Psoas muscle (tissue), 8 donors: ENCODE measurements at places on chromosomes 7 and 10. TPM values are rescaled to one million over a fixed set of nuclear protein-coding genes. Genes with fewer than 3 reads are reported as not detected.

TUBAL3 gene
- total RNA-seq = 0.15 TPM

GPR37 gene
- total RNA-seq = 0.47 TPM

CALY gene
- total RNA-seq = not detected

GALNT11 gene
- total RNA-seq = 15.8 TPM

DNA sequence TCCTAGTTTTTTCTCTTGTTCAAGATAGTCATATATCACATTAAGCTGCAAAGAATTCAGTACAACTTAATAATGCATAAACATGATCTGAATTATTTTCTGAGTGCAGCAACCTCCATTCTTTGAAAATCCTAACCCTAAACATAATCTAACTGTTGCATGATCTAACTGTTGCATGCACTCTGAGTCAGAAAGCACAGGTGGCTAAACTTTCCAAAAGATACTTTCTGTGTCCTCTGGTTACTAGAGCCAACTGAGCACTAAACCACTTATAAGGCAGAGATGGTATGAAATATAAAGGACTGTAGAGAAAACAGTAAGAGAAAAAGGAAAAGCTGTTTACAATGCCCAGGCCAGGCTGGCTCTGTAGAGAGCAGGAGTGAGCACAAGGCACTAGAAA lies 23.0 kb upstream of the FAM133B start:
- no peak for DNase-seq

- no peak for DNase-seq
Observed at GRCh38 chr10:36759141-36759805, 366.1 kb upstream of the ANKRD30A start.

DNA sequence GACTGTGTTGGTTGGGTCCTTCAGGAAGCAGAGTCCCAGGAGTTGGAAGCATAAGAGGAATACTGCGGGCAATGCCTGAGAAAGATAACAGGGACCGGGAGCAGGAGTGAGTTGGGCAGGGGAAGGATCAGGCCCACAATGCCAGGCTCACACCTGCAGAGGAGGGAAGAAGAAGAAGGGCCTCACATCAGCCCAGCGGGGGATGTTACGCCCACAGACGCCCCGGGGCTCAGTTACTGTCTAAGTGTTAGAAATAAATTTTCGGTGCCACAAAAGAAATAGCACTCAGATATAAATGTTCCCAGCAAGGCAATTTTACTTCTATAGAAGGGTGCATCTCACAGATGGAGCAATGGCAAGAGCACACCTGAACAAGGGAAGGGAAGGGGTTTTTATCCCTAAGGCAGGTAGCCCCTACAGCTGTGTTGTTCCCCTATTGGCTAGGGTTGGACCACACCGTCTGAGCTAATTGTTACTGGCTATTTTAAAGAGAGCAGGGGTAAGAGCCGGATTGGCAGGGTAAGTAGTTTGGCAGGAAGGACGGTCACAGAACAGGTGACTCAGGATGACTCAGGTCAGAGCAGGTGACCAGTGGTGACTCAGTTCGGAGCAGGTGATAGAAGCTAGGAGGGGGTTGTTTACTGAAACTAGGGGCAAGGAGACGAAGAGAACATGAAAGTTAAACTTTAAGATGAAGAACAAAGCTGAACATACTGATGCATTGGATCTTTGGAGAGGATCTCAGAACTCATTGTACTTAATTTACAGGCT lies at the start of gene NOS3:
TSS of gene NOS3 (plus strand) at position 602 of the 771 bp plus-strand sequence. CDS start 2,787 bp downstream, outside the sequence.
- no peak for DNase-seq

- DNase-seq = no peak
Observed at GRCh38 chr7:70855373-70855772, 276.6 kb upstream of the GALNT17 start.

- DNase-seq = no peak
Observed at GRCh38 chr10:59900048-59900727, 6.2 kb downstream of the CCDC6 start.

- no peak for DNase-seq
Observed at GRCh38 chr7:50718876-50719275, 63.8 kb downstream of the GRB10 start.

GRCh38 chr7:135160858-135161653 lies 9.5 kb downstream of the CYREN start:
- no peak for DNase-seq

- peak; percentile 81 for DNase-seq
Observed at GRCh38 chr7:99392659-99393354, 15.6 kb downstream of the PDAP1 start.

- no peak for DNase-seq
Observed at GRCh38 chr10:52659085-52659484, 113.5 kb downstream of the MBL2 start.

GRCh38 chr10:103695584-103696005 lies 159.8 kb downstream of the SH3PXD2A start:
- DNase-seq = peak; percentile 58

- DNase-seq = no peak
Observed at GRCh38 chr10:100829097-100829870, 83.5 kb upstream of the SLF2 start.

- no peak for DNase-seq
Observed at GRCh38 chr10:5095687-5096086, 1.5 kb downstream of the AKR1C3 start.

- DNase-seq = no peak
Observed at GRCh38 chr7:3747467-3747866, 446.4 kb downstream of the SDK1 start.

DNA sequence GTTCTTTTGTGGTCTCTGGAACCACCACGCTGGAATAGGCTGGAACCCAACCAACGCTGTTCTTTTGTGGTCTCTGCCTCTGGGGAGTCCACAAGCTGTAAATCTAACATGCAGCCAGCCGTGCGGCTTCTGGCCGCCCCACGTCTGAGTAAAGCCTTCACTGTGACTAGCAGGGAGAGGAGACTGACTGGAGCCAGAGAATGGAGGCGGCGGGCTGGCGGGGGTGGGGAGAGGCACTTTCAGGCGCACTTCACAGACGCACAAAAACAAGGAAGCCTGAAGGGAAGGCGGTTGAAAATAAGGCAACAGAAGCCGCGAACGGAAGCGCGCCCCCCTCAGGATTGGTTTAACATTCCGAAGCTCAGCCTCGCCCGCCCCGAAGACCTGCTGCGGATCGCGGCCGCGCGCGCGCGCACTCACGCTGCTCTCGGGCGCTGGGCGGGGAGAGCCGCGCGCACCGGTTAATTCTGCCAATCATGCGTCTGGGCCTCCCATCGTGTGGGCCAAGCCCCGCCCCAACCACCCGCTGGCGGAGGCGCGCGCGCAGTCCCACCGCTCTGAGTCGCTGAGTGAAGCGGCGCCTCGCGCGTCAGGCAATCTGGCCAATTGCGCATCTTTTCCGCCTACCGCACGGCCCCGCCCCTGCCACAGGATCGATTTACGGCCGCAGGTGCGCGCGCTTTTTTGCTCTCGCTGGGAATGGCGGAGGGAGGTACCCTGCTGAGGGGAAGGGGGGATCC lies at the start of gene SFR1:
TSS of gene SFR1 (plus strand) at position 687 of the 740 bp plus-strand sequence. CDS start at position 700, 13 bp downstream.
- peak; percentile 99 for DNase-seq

GRCh38 chr10:84534168-84534567 lies 205.8 kb downstream of the CCSER2 start:
- DNase-seq = no peak

DNA sequence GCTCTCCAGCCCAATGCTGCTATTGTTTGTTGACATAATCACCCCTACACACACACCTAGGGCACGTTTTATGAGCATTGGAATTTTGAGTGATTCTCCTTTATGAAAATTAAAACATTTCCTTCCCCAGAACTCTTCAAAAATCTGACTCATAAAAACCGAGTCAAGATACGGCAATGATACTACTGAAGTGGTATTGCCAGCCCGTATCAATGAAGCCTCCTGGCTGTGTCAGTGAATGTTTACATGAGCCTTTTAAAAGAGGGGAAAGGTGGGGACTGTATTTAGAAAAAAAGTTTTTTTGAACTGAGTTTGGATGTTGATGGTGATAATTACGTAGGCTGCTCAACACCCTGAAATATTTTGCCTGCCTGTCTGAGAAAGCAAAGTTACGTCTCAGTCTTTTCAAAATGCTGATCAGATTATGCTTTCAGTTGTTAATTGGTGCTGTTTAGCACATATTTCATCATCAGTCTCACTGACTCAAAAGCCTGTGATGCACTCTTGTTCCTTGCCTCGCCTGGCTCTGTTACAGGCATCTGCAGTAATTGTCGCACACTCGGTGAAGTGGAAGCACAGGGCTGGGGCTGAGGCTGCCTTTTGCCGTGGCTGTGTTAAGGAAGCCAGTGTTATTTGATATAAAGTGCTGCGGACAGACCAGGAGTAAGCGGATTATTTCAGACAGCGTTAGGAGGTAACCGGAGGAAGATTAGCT lies 157.4 kb upstream of the TCF7L2 start:
- DNase-seq = peak; percentile 70

- peak; percentile 55 for DNase-seq
Observed at GRCh38 chr7:35753761-35754603, 46.9 kb upstream of the SEPTIN7 start.

DNA sequence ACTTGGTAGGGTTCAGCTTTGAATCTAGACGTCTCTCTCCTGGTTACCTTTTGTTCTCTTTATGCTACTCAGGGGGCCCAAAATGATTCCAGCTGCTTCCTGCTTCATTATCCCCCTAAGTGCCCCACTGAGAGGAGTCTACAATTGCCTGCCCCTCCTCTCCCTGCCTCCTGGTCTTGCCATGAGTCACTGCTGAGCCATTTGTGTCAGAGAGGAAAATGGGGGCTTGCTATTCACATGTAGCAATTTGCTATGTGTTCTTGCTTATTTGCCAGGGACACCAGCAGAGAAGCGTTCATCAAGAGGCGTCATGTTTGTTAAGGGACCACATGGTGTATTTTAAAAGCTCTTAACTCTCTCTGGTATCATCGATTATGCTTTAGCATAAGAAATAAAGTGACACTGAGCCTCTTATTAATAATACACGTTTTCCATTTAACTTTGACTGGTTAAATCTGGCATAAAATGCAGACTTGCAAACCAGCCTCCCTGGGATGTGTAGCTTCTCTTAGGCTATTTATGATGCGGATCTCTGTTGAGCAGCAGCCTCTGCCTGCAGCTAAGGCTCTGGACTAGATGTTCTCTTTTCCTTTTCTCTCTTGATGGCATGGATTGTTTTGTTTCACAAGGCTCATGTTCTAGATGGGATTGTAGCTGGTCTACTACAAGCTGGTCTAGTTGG lies 239.3 kb downstream of the AUTS2 start:
- DNase-seq = no peak

- DNase-seq = no peak
Observed at GRCh38 chr7:112640685-112641084, 149.5 kb downstream of the TMEM168 start.

DNA sequence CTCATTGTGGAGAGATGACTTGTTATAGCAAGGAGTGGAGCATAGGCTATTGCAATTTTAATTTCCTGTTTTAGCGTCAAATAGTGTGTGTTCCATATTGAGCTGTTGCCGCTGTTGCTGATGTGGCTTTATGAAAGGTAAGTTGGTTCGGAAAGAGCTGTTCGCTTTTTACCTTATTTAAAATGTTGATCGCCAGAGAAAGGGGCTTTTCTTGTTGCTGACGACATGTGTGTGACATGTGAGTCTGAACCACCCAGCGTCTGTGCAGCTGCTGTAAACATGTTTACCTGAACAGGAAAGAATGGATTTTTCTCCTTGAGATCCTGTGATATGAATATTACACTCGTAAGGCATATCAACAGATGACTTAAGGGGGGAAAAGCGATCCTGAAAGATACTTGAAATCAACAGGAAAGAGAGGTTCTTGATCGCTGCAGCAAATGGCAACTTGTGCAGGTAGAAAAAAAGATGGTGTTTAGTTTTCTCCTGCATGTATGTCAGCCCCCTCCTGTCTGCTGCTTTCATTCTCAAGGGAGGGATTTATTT lies 2.5 kb downstream of the ZEB1 start:
- DNase-seq = no peak

DNA sequence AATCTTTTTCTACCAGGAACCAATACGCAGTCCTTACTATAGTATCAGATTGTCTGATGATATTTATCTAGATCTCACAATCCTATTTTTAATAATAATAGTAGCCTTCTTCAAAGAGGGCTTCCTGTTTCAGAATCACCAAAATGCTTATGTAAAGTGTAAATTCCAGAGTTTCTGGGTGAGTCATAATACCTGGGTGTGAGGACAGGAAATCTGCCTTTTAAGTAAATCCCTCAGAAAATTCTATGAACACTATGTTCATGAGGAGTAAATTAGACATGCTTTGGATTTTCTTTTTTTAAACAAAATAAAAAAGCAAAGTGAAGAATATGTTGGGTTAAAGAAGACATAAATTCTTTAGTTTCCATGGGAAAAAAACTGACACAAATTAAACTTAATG lies 20.5 kb downstream of the DKK1 start:
- DNase-seq = no peak

- peak; percentile 77 for DNase-seq
Observed at GRCh38 chr7:36287371-36288241, 102.1 kb upstream of the ANLN start.

GRCh38 chr7:108009873-108010272 lies 6.9 kb upstream of the LAMB1 start:
- no peak for DNase-seq

- DNase-seq = no peak
Observed at GRCh38 chr7:50293509-50294179, 10.9 kb upstream of the IKZF1 start.

- no peak for DNase-seq
Observed at GRCh38 chr7:116176226-116176625, 34.1 kb upstream of the TES start.

GRCh38 chr7:29113384-29114102 lies 32.8 kb downstream of the CPVL start:
- no peak for DNase-seq

GRCh38 chr10:69994262-69994661 lies 58.4 kb upstream of the MACROH2A2 start:
- no peak for DNase-seq

- no peak for DNase-seq
Observed at GRCh38 chr7:10070899-10071298, 902.8 kb upstream of the PHF14 start.

DNA sequence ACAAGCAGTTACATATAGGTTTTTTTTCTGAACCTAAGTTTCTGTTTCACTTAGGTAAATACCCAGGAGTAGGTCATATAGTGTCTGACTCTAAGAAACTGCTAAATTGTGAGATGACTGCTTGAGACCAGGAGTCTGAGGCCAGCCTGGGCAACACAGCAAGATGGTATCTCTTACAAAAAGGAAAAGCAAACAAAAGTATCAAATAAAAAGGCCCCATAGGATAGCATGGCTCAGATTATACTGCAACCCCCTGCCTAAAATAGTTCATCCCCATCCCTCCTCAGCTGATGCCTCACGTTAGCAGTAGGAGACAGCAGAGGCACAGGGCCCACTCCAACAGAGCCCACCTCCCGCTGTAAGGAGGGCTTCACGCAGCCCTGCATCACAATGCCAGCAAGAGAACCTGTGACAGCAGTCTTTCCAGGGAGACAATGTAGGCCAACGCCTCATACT lies 90.3 kb downstream of the SRPK2 start:
- DNase-seq = no peak

GRCh38 chr10:102554531-102554930 lies 50.8 kb downstream of the SUFU start:
- DNase-seq = no peak

GRCh38 chr10:20990604-20991003 lies 93.5 kb upstream of the NEBL start:
- DNase-seq = no peak
